ENCODE measurements at places on chromosomes 7 and 10. TPM values are rescaled to one million over a fixed set of nuclear protein-coding genes. Genes with fewer than 3 reads are reported as not detected.

TFAM gene
- 33.8 TPM for total RNA-seq

NME8 gene
- total RNA-seq: not detected

GSTK1 gene
- 319 TPM for total RNA-seq

CYP2W1 gene
- not detected for total RNA-seq

SMKR1 gene
- total RNA-seq: 1.0 TPM

PRPF18 gene
- total RNA-seq: 58.8 TPM

LBX1 gene
- not detected for total RNA-seq

TMEM139 gene
- 50.2 TPM for total RNA-seq

METTL27 gene
- total RNA-seq: 16.3 TPM

PAX4 gene
- total RNA-seq: not detected

MINDY4 gene
- 28.7 TPM for total RNA-seq

GRCh38 chr7:143263266-143264195 is at the start of gene GSTK1:
Gene GSTK1 (plus strand): TSS chr7:143263441. CDS start chr7:143263514, 73 bp downstream.
- peaks cover 16% of the 10 kb centered on the region for H3K4me1 ChIP-seq
- H3K27me3 ChIP-seq: no peaks in the 10 kb centered on the region
- H3K27ac ChIP-seq: peak within 1 kb of the TSS; percentile 81
- peaks cover 9% of the 10 kb centered on the region for H3K36me3 ChIP-seq
- peak; percentile 86 for DNase-seq

- no peak overlapping the region for H3K27ac ChIP-seq
- H3K36me3 ChIP-seq: peaks cover 13% of the 10 kb centered on the region
- H3K27me3 ChIP-seq: no peaks in the 10 kb centered on the region
- H3K4me1 ChIP-seq: no peaks in the 10 kb centered on the region
- no peak overlapping the region for H3K4me3 ChIP-seq
These were observed 21.2 kb downstream of the PRXL2A start for GRCh38 chr10:80429521-80429973.

DNA sequence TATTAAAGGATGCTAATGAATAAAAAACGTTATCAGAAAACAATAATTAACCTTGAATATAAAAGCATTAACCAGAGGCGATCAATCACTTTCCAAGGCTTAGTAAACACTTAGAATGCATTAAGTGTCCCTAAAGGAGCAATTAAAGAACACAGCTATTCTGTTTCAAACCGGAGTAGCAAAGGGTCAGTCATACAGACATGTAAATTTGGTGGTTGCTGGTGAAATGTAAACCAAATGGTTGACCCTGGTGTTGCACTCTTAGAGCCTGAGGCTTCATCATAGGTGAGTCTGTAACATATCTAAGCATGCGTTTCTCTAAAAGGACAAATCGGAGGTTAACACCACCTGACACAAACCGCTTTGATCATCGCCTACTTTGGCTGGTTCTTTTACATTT is 1280.1 kb downstream of the TYW1 start:
- H3K4me3 ChIP-seq: no peak overlapping the region
- no peak for DNase-seq

DNA sequence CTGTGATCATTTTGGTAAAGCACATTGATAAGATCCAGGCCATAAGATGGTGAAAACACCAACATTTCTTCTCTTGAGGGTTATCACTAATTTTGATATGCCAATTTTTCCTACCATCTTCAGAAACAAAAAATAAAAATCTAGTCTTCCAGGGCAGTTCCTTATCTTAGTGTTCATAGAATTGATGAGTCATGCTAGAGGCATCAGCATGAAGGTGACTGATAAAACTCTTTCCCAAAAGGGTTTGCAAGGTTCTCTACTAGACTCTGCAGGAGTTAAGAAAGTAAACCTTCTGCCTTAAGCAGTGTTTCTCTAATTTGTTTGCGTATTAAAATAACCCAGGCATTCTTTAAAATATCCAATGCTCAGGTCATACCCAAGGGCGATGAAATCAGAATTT is 483.1 kb upstream of the CNTNAP2 start:
- no peaks in the 10 kb centered on the region for H3K4me1 ChIP-seq
- DNase-seq: no peak
- no peaks in the 10 kb centered on the region for H3K36me3 ChIP-seq
- H3K27ac ChIP-seq: no peak overlapping the region
- H3K4me3 ChIP-seq: no peak overlapping the region

- no peak for DNase-seq
- peaks cover 20% of the 10 kb centered on the region for H3K4me1 ChIP-seq
- no peak overlapping the region for H3K27ac ChIP-seq
- no peaks in the 10 kb centered on the region for H3K27me3 ChIP-seq
- no peaks in the 10 kb centered on the region for H3K36me3 ChIP-seq
These were observed 169.6 kb downstream of the CCSER2 start for GRCh38 chr10:84497978-84498377.

DNA sequence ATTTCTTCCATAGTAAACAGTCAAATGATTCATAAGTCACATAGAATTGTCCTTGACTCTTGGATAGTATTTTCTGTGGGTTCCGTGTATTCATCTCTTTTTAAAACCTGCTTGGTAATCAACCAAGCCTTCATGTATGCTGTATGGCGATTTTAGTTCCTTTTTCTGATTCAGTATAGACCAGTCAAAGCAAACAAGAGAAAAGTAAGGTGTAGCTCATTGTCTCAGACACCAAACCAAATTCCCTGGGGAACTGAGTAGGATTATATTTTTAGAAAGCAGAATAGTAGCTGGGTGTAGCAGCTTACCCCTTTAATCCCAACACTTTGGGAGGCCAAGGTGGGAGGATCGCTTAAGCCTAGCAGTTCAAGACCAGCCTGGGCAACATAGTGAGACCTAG is 240.5 kb downstream of the BBS9 start:
- H3K4me1 ChIP-seq: no peaks in the 10 kb centered on the region
- no peaks in the 10 kb centered on the region for H3K27me3 ChIP-seq
- no peaks in the 10 kb centered on the region for H3K36me3 ChIP-seq

- no peak overlapping the region for H3K27ac ChIP-seq
- no peaks in the 10 kb centered on the region for H3K36me3 ChIP-seq
- H3K4me1 ChIP-seq: peaks cover 7% of the 10 kb centered on the region
- no peak for DNase-seq
- H3K27me3 ChIP-seq: no peaks in the 10 kb centered on the region
These were observed 76.5 kb upstream of the CAPZA2 start for GRCh38 chr7:116785843-116786242.

GRCh38 chr10:96863922-96864543 is 31.9 kb downstream of the LCOR start:
- peaks cover 13% of the 10 kb centered on the region for H3K4me1 ChIP-seq
- H3K4me3 ChIP-seq: no peak overlapping the region
- DNase-seq: no peak
- no peaks in the 10 kb centered on the region for H3K27me3 ChIP-seq
- H3K36me3 ChIP-seq: no peaks in the 10 kb centered on the region

- H3K27me3 ChIP-seq: no peaks in the 10 kb centered on the region
- no peak overlapping the region for H3K4me3 ChIP-seq
- H3K4me1 ChIP-seq: no peaks in the 10 kb centered on the region
- H3K27ac ChIP-seq: no peak overlapping the region
These were observed 19.5 kb upstream of the CARD11 start for GRCh38 chr7:3063016-3063753.

DNA sequence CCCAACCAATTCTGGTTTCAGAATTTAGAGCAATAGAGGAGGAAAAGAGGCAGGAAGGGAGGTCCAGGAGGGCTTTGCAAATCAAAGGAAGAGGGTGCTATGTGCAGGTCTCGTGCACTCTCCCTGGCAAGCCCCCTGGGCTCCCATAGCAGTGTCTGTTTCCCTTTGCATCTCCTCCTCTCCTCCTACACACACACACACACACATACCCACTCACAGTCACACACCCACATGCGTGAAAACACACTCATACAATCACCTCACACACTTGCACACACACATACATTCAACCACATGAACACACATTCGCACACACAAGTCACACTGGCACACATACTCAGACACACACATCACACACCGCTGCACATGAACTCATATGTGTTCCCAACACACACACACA is 105.3 kb downstream of the OAT start:
- no peak for DNase-seq
- H3K36me3 ChIP-seq: no peaks in the 10 kb centered on the region
- H3K27ac ChIP-seq: no peak overlapping the region
- no peaks in the 10 kb centered on the region for H3K4me1 ChIP-seq
- H3K4me3 ChIP-seq: no peak overlapping the region

DNA sequence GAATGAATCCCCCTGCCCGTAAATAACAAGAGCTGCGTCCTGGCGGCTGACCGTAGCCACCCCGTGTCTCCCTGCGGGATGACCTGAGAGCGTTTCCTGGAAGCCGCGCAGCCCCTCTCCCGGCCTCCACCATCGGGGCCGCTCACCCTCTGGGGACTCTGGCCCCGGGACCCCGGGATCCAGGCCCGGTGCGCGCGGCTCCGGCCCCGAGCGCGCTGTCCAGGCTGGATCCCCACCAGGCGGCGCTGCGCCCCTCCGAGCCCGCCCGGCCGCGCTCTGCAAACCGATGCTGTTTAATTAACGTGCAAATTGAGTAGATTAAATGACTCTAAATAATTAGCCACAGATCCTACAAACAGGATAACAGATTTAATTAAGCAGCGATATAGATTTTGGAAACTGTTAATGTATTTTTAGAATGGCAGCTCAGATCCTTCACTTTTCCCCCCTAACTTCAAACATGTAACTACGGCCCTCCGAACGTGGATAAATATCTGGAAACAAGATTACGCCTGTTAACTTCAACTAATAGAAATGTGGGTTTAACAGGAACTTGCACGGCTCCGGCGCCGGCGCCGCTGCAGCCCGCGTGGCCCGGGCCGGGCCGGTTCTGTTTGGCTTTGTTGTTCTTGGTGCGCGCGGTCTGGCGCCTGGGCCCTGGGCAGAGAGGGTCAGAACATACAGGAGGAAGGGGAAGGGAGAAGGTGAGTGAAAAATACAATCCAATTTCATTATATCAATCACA is 7.1 kb upstream of the UNCX start:
- DNase-seq: peak; percentile 15
- H3K27ac ChIP-seq: no peak overlapping the region
- H3K4me1 ChIP-seq: peaks cover 6% of the 10 kb centered on the region
- H3K36me3 ChIP-seq: no peaks in the 10 kb centered on the region

DNA sequence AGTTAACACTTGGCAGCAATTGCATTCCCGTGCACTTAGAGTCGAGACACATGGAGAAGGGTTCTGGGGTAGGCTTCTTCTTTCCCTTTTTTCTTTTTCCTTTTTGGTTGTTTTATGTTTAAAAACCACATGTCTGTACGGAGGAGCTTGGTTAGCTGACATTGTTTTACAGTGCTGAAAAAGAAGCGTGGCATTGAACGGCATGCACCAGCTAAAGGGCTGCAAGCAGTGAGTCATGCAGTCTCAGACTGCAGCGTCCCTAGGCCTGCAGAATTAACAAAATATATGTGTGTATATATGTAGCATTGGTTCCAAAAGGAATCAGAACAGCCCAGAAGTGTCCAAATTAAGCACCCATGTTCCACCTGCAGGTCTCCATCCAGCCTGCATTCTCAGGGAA is 211.0 kb downstream of the TCF7L2 start:
- no peak overlapping the region for H3K27ac ChIP-seq
- DNase-seq: no peak
- no peak overlapping the region for H3K4me3 ChIP-seq
- peaks cover 10% of the 10 kb centered on the region for H3K36me3 ChIP-seq

DNA sequence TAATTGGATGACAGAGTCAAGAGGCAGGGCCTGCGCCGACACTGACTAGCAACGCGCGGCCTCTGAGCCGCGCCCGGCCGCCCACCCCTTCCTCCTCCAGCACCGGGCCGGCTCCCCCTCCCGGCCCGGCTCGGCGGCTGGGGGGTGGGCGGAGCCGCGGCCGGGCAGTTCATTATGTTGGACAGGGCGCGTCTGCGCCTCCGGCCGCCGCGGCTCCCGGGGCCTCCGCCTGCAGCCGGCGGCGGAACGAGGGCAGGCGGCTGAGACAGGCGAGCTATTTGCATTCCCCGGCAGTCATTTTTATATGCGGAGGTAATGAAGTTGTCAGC is 106.7 kb downstream of the SNX10 start:
- no peaks in the 10 kb centered on the region for H3K36me3 ChIP-seq
- H3K4me3 ChIP-seq: peak overlapping the region; percentile 20
- no peak overlapping the region for H3K27ac ChIP-seq
- DNase-seq: peak; percentile 59
- no peaks in the 10 kb centered on the region for H3K27me3 ChIP-seq

- no peaks in the 10 kb centered on the region for H3K27me3 ChIP-seq
- H3K4me1 ChIP-seq: peaks cover 4% of the 10 kb centered on the region
- no peak overlapping the region for H3K4me3 ChIP-seq
- H3K36me3 ChIP-seq: no peaks in the 10 kb centered on the region
- no peak for DNase-seq
These were observed 48.4 kb downstream of the BRI3 start for GRCh38 chr7:98329791-98330373.

- H3K36me3 ChIP-seq: no peaks in the 10 kb centered on the region
- no peak overlapping the region for H3K4me3 ChIP-seq
- no peak overlapping the region for H3K27ac ChIP-seq
- DNase-seq: no peak
- no peaks in the 10 kb centered on the region for H3K4me1 ChIP-seq
These were observed 31.4 kb downstream of the TCERG1L start for GRCh38 chr10:131280101-131280500.

GRCh38 chr10:22489467-22489866 is 144.2 kb downstream of the SPAG6 start:
- H3K4me1 ChIP-seq: no peaks in the 10 kb centered on the region
- no peaks in the 10 kb centered on the region for H3K36me3 ChIP-seq
- no peak overlapping the region for H3K4me3 ChIP-seq
- no peak for DNase-seq
- H3K27me3 ChIP-seq: no peaks in the 10 kb centered on the region

- no peaks in the 10 kb centered on the region for H3K4me1 ChIP-seq
- DNase-seq: no peak
- no peak overlapping the region for H3K4me3 ChIP-seq
- H3K36me3 ChIP-seq: no peaks in the 10 kb centered on the region
- H3K27me3 ChIP-seq: no peaks in the 10 kb centered on the region
- no peak overlapping the region for H3K27ac ChIP-seq
These were observed 4.7 kb upstream of the STN1 start for GRCh38 chr10:103922659-103923058.

DNA sequence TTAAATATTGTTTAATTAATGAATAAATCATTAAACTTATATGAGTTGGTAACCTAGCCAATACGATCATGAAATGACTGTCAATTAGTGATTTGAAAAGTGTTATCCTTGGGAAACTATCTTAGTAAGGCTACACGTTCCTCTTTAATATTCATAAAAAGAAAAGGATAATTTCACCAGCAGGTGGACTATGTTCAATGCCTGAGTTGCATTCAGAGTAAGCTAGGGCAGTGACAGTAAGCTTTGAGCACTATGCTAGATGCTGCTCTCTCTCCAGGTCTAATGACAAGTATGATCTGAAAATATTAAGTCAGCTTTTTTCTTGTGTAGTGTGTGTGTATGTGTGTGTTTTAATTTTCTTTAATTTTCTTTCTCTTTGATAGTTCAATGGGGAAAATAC is 486.3 kb upstream of the PCDH15 start:
- H3K27ac ChIP-seq: no peak overlapping the region
- no peaks in the 10 kb centered on the region for H3K36me3 ChIP-seq
- H3K4me3 ChIP-seq: no peak overlapping the region
- no peaks in the 10 kb centered on the region for H3K4me1 ChIP-seq
- no peak for DNase-seq
- no peaks in the 10 kb centered on the region for H3K27me3 ChIP-seq
